ENCODE measurements at places on chromosomes 12 and 14.

DNA sequence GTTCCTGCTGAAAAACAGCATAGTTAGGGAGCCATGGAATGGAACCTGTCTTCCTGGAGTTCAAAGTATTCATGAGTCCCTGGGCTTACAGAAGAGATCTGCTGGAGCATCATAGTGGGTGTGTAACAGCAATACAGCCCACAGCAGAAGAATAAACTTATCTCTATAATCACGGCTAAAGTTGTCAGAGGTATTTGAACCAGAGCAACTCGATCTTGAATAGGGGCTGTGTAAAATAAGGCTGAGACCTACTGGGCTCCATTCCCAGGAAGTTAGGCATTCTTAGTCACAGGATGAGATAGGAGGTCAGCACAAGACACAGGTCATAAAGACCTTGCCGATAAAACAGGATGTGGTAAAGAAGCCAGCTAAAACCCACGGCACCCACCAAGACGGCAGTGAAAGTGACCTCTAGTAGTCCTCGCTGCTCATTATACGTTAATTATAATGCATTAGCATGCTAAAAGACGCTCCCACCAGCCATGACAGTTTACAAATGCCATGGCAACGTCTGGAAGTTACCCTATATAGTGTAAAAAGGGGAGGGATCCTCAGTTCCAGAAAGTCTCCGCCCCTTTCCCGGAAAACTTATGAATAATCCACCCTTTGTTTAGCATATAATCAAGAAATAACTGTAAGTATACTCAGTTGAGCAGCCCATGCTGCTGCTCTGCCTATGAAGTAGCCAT is 223.4 kb downstream of the PCNX1 start:
- DNase-seq, result no peak

DNA sequence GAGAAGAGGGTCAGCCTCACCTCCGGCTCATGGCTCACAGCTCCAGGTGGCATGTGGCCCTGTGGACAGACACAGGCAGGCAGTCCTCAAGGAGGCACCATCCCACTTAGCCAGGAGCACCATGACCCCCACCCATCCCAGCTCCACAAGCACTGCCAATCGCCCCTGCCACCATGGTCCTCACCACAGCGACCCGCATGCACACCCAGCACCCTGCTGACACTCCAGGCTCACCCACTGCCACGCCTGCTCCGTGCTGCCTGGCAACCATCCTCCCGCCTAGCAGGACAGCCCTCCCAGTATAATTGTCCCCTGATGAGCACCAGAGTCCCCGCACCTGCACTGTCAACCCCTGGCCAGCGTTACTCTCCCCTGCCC is 50.9 kb downstream of the TRPV4 start:
- no peak for DNase-seq

GRCh38 chr14:95045836-95046430 is 111.4 kb downstream of the DICER1 start:
- no peak for DNase-seq

DNA sequence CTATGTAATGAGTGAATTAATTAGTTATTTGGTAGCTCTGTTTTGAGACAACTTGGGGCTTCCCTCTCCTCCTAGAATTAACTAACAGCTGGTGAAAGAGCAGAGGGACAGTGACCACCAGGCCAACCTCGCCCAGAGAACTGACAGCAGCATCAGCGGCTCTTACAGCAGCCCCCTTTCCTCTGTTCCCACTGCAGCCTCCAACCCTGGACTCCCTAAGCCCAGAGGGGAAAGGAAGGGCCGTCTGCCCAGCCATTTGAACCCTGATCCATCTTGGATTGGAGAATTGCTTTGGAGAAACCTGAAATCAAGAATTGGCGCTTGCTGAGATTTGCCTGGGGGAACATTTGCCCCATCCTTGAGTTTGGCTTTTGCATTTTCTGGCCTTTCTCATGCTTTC is 45.5 kb downstream of the B4GALNT3 start:
- DNase-seq, result no peak

- DNase-seq, result no peak
Measured at GRCh38 chr14:75626396-75626795, 34.3 kb downstream of the ERG28 start.

- no peak for DNase-seq
Measured at GRCh38 chr12:57803319-57803893, 15.1 kb downstream of the AVIL start.

DNA sequence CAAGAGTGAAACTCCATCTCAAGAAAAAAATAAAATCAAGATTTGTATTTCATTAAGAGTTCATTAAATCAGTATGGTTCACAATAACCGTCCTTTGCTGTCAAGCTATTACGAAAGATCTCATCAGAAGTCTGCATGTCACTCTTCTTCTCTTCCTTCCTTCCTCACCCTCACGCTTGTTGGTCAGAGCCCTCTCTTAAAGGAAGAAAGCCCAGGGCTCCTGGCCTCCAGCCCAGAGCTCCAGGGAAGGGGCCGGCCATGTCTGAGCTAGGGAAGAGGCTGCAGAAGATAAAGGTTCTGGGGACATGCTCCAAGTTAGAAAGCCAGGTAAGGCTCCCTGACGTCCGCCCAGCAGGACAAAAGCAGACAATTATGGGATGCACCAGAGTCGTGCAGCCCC is 43.1 kb upstream of the DLK1 start:
- no peak for DNase-seq

- no peak for DNase-seq
Measured at GRCh38 chr12:120032242-120032641, 43.2 kb downstream of the BICDL1 start.

DNA sequence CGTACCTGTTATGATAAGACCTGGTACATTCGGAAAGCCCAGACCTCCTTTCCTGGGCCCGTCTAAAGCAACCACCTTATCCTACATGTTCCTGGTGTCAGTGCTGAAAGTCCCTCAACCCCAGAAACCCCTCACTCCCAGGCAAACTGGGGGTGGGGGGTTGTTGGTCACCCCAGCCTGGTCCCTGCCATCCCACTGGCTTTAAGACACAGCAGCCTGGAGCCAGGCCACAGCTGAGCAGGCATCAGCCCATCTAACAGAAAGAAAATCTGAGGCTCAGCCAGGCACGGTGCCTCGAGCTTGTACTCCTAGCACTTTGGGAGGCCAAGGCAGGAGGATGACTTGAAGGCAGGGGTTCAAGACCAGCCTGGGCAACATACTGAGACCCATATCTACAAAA is 4.5 kb downstream of the SELPLG start:
- DNase-seq, result no peak

Data from NCI-H1417 treated with DMSO at 0.1 percent for 48 hours (cell line).